Neural progenitor cell (in vitro differentiated cells): ENCODE measurements at places on chromosomes 16 and 17.

DNA sequence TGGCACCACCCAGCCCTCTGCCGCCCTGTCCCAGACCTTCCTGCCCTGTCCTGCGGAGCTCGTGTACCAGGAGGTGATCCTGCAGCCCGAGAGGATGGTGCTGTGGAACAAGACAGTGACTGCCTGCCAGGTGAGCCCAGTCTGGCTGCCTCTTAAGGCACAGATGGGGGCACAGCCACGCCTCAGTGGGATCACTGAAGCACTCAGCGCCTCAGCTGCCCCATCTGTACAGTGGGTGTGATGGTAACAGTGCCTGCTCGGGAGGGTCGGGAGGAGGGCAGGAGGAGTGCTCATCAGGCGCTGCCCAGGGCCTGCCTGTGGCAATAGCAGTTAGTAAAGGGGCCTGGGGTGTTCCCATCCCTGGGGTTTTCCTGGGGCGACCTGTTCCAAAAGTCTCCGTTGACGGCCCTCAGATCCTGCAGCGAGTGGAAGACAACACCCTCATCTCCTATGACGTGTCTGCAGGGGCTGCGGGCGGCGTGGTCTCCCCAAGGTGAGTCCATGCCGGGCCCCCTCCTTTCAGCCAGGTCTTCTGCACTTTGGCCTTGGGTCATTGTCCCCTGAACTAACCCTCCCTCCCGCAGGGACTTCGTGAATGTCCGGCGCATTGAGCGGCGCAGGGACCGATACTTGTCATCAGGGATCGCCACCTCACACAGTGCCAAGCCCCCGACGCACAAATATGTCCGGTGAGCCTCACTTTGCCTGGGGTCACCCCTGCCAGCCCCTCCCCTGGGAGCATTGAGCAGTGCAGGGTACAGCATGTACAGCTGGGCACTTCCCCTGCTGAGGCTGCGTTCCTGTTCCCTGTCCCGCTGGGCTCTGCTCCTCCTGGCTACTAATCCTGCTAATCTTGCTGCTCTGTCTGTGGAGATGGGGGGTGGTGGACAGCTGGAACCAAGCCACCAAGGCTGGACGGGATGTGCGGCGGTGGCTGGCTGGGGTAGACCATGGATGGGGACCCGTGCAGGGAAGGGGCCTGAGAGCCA is 4.5 kb upstream of the TCAP start:
- peak; percentile 44 for DNase-seq

DNA sequence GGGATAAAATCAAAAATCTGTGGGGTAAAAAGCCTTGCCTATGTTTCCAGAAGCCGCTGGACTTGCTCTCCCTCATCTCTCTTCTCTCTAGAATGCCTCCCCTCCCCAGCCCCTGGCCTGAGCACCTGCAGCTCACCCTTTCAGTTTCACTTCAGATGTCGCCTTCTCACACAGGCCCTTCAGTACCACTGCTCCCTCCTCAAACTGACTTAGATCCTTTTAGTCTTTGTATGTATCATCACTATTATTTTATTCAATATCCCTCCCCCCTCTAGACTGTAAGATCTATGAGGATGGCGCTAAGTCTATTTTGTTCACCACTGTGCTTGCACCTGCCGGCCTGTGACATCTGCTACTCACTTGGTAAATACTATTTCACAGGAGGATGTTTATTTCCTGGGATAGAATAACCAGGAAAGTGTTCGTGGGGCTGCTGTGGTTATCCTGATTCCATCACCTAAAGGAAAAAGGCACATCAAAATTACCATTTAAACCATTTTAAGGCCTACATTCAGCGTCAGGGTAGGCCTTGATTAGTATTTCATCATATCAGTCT is 122.3 kb downstream of the MRTFB start:
- no peak for DNase-seq

- no peak for DNase-seq
Measured at GRCh38 chr17:72342061-72342460, 221.2 kb downstream of the SOX9 start.

- peak; percentile 52 for DNase-seq
Measured at GRCh38 chr16:88685156-88686061, 898 bp downstream of the SNAI3 start.

DNA sequence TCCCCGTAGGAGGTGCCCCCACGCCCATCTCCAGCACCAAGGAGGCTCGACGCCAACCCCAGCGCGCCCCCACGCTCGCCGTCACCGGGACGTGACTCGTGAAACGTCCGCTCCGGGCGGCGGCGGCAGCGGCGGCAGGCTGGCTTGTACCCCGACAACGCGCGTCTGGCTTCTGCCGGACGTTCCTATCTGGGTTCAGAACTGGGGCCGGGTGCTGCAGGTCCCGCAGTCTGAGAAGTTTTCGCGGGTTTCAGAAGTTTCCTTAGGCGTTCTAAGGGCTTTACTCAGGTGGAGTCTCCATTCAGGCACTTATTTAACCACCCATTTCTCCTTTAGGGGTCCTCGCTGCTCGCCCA is 672 bp upstream of the ALKBH5 start:
- DNase-seq = no peak
